ENCODE measurements at places on chromosomes 5 and 9. TPM values are rescaled to one million over a fixed set of nuclear protein-coding genes. Genes with fewer than 3 reads are reported as not detected.

Gene CCDC69
- 0.56 TPM for total RNA-seq

Gene GPR150
- under 0.01 TPM for total RNA-seq

Gene TXNDC8
- total RNA-seq, result not detected

Gene NUP214
- 7.9 TPM for total RNA-seq

- DNase-seq, result no peak
Observed at GRCh38 chr5:94353605-94354004, 264.8 kb downstream of the KIAA0825 start.

DNA sequence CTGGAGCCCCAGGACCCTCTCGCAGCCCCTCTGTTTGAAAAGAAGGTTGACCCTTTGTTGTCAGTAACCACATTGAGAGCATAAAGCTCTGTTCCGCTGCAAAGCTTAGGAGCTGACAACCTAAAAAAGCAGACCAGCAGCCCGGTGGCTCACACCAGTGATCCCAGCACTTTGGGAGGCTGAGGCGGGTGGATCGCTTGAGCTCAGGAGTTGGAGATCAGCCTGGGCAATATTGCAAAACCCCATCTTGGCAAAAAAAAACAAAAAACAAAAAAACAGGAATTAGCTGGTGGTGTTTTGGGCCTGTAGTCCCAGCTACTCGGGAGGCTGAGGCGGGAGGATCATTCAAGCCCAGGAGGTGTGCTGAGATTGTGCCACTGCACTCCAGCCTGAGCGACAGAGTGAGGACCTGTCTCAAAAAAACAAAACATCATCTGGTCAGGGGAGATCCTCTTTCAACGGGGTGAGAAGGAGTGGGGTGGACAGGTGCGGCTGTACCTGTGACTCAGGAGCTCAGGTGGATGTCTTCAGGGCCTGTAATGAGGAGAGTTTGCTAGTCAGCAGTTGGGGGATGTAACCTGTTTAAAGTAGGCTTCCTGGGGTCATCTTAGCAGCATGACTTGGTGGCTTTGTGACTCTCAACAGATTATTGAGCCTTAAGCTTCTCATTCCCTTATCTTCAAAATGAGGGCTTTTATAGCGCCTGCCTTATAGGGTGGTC lies 694 bp upstream of the REEP2 start:
- DNase-seq, result no peak

DNA sequence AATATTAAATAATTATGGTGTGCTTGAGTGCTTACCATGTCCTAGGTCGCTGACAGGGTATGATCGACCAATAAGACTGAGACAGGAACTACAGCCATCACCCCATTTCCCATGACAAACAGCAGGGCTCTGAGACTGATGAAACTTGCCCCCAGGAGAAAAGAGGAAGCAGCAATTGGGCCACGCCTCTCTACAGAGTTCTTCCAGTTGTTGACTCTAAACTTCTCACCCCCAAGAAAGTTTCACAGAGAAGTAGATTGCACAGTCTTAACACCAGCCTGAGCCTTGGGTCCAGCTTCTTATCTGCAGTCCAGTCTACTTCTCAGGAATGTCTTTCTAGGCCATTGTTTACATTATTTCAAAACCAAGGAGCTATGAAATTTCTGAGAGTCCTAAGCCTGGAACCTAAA lies 182.2 kb upstream of the ANKRD55 start:
- peak; percentile 91 for DNase-seq

- DNase-seq, result no peak
Observed at GRCh38 chr5:151288180-151288579, 15.4 kb downstream of the SLC36A3 start.

GRCh38 chr5:126683912-126684311 lies 83.2 kb downstream of the PHAX start:
- DNase-seq, result no peak

DNA sequence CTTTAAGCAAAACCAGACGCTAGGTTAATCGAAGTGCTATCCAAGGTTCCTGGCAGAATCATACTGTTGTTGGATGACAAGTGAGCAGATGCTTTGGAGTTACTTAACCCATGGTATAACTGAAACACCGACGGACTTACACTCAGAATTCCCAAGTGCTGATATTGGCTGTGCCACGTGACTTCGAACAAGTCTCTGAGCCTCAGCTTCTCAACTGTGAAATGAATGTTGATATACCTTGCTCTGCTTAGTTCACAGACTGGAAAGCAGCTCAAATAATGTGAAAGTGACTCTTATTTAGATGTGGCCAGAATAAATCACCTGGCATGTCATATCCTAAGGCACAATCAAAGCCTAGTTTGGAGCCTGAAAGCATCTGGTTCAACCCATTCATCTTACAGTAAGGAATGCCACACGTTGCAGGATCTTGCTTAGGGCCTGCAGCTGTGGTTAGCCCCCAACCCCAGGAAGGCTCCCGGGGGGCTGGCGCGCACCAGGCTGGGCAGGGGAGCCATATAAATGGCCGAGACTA lies 759 bp downstream of the GEMIN5 start:
- DNase-seq, result peak; percentile 17

- no peak for DNase-seq
Observed at GRCh38 chr5:114581136-114581535, 219.3 kb downstream of the KCNN2 start.

DNA sequence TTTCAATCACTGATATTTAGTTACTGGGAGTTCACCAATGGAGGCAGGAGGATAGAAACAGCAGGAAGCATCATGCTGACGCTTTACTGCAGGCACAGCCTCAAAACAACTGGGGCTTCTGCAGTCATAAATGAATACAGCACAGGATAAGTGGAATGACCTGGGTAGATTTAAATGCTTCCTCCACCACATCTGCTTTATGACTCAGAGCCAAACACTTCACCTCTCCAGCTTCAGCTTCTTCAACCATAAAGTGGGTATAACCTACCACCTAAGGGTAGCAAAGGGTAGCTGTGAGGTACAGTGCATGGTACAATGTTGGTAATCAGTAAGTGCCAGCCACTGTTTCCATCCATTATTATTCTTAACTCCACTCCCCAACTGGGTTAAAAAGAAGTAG lies 28.4 kb downstream of the RASEF start:
- peak; percentile 43 for DNase-seq

- peak; percentile 84 for DNase-seq
Observed at GRCh38 chr9:16241231-16241630, 629.2 kb downstream of the BNC2 start.

DNA sequence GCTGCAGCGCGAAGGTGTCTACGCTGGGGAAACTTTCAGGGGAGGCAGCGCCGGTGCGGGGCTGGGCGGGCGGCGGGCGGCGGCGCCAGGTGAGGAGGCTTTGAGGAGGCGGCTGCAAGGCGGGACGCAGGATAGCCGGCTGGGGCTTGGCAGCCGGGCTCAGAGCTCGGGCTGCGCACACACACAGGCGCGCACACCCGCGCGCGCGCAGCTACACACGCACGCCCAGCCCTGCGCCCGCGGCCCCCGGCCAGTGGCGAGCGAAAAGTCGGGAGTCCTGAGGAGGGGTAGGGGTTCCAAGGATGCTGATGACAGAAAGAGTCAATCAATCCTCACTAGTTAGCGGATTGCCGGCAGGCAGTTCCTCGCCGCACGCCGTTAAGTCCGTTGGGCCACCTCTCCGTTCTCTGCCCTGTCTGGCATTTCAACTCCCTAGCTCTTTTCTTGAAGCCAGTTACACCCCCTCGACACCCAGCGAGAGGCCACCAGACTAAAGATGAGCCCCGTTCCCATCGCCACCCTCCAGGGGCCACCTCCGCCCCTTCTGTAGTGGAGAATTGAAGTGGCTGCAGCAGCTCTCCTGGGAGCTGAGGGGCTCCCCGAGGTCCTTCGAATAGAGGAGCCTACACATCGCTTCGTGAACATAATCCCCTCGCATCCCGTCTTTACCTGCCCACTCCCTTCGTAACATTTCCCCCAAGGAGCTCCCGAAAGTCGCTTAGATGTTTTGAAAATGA lies 1640.3 kb upstream of the C9orf72 start:
- no peak for DNase-seq

GRCh38 chr9:19409401-19410194 lies 789 bp downstream of the ACER2 start:
- DNase-seq, result no peak

GRCh38 chr5:28737222-28737621 lies 1698.8 kb upstream of the CDH9 start:
- no peak for DNase-seq

DNA sequence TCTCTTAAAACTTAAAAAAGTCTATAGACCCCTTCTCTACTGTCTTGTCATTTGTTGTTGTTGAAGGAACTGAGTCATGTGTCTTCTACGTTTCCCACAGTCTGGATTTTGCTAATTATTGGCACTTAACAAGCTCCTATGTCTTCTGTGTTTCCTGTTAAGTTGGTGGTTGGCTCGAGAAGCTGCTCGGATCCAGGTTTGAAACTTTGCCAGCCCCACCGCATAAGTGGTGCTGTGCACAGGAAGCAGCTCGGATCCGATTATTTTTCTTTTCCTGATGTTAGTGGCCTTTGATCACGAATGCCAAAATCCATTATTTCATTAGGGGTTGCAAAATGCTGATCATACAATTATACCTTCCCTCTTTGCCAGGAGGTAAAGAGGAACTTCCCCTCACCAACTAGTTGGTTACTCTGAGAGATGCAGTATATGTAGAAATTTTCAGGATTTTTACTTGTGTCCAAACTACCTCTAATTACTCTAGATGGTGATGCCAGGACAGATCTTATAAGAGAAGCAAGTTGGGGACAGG lies 186.5 kb downstream of the NSG2 start:
- DNase-seq, result no peak
